ENCODE measurements at places on chromosomes 7 and 10.

- no peak for DNase-seq
Observed at GRCh38 chr7:100095704-100096103, 5.5 kb downstream of the MCM7 start.

DNA sequence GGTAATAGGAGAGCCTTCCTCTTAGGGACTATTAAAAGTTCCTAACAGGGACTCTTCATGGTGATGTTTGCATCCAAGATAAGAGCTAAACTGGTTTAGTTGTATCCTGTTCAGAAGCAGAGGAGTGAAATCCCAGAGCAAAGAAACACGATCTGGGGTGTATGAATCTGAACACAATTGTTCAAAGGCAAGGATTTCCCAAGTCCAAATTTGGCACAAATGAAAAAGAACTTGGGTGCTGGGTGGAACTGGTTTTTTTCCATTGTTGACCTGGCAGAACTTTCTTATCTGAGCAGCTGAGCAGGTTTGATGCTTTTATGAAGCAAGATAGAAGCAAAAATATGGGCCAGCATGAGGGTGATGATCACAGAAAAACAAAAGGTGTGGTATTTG lies 6.0 kb downstream of the AGFG2 start:
- DNase-seq: no peak

DNA sequence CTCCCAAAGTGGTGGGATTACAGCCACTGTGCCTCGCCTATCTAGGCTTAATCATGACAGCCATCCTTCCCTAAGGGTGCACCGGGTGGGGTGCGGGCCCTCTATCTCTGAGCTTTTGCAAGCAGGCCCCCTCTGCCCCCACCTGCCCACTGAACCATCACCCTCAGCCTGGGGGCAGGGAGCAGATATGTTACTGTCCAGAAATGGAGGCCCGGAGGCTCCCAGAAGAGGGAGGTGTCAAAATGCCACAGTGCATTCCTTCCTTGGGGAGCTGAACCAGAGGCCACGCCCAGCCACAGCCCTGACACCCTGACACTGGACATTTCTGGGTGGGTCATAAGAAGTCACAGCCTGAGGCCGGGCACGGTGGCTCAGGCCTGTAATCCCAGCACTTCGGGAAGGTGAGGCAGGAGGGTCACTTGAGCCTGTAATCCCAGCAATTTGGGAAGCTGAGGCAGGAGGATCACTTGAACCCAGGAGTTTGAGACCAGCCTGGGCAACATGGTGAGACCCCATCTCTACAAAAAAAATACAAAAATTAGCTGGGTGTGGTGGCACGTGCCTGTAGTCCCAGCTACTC lies 129.8 kb upstream of the TNRC18 start:
- DNase-seq: no peak

- DNase-seq: no peak
Observed at GRCh38 chr10:103127241-103127640, 65.8 kb downstream of the NT5C2 start.

DNA sequence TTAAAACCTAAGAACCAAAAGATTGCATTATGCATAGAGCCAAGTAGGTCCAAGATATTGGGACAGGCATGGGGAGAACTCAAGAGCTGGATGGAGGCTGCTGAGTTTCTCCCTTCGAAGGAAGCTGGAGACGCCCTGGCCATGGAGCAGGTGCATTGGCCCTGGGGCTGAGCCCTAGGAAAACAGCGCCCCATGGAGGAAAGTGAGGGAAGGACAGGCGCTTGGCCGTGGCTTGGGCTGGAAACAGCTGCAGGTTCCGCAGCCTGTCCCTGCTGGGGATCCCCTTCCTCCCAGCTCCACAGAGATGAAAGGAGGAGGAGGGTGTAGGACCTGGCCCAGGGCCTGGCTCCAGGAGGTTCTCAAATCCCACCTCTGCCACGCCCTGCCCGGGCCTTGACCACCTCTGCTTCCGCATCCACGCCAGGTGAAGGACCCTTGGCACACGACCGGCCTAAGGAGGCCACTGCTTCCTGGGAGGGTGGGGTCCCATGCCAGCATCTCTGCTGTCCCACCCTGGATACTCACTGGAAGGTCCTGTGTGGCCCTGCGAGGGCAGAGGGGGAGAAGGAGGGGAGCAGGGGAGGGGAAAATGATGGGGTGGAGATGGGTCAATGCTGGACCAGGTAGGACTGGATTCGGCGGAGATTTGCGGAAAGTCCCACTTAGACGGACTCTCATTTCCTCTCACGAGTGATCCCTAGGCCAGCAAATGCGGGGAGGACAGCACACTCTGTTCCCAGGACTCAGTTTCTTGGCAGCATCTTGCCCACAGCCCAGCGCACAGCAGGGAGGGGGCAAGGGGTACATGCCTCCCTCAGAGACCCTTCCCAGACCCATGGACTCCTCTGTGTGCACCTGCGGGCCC lies 258.6 kb upstream of the TCERG1L start:
- DNase-seq: no peak

- DNase-seq: no peak
Observed at GRCh38 chr10:116995648-116996047, 9.3 kb downstream of the SHTN1 start.

GRCh38 chr10:114397651-114398145 lies 6.6 kb downstream of the AFAP1L2 start:
- no peak for DNase-seq

GRCh38 chr7:22429386-22429785 lies 70.6 kb downstream of the STEAP1B start:
- DNase-seq: no peak

DNA sequence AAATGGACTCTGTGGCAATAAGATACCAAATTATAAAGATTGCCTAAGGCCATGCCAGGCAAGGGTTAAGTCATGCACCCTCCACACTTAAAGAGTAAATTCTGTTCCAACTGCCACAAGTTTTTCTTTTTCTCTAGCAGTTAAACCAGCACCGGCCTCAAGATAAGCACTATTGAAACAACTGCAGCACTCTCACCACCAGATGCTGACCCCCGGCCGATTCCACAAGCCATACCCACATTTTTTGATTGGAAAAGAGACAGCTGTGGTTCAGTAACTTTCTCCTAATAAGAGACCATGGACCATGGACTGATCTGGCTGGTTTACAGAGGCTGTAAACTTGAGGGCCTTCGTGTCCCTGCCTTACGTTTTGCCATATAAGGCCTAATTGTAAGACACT lies 44.9 kb downstream of the GRM8 start:
- no peak for DNase-seq

GRCh38 chr10:124974131-124974530 lies 32.2 kb downstream of the ZRANB1 start:
- no peak for DNase-seq

DNA sequence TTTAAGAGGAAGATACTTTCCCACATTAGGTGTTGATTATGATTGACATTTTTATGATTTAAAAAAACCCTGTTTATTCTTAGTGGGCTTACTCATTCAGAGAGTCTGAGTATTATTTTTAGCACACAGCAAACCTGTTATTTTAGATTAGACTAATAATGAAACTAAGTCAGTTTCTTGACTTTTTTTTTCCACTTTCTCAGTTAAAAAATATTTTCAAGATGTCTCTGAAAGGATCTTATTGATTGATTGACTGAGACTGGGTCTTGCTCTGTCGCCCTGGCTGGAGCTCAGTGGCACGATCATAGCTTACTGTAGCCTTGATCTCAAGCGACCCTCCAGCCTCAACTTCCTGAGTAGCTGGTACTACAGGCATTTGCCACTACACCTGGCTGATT lies 20.4 kb upstream of the INPP5F start:
- no peak for DNase-seq

DNA sequence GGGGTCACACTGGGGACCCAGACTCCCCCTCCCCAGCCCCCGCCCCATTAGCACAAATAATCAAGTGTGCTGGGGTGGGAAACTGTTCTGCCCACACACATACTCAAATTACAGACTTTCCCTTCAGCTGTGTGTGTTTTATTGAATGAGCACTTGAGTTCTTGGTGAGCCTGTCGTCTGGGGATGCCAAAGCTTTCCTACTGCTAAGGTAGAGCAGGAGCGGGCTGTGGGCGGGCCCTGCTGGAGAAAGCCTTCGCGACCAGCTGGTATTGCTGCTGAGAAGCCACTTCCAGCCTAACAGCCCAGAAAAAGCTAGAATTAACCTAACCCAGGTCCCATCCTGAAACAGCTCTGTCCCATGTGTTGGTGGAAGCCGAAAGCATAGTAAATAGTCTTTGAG lies 87.0 kb upstream of the KMT2E start:
- DNase-seq: no peak

DNA sequence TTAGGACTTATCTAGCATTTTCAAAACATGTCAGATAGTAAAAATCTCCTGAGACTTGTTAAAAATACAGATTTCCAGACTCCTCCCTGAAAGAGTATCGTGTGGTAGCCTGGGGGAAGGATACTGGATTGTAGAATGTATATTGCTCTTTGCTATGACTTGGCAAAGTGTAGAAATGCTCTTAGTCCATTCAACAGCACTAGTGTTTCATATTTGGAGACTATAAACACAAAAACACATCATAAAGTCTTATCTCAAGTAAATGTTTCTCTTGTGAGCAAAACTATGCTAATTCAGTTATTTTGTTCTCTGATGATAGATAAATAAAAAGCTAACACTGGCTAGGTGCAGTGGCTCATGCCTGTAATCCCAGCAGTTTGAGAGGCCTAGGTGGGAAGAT lies 137.5 kb upstream of the PRPS1L1 start:
- no peak for DNase-seq

DNA sequence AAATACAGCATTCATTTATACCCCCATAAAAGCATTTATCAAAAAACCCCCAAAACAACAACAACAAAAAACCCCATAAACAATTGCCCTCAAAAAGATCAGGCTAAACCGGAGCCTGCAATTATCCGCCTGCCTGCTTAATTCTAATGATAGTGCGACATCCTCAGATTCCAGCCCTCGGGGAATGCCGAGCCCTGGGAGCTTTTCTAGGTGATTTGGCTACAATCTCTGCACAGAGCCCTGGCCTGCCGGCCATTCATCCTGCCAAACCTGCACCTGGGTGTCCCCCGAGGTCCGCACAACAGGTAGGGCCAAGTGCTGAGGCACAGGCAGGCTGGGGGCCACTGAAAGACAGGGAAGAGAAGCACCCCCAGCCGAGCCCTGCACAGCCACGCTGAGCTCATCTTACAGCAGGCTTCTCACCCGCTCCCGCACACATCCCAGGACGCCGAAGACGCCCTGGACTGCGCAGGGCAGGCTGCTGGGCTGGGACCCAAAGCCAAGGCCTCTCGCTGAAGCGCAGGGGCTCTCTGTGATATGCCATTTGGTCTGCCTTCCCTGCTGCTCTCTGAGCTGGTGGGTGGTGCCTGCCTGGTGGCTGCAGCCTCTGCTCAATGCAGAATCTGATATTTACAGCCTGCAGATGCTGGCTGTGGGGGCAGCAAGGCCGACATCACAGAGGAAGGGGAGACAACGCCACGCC lies 57.5 kb downstream of the CAMK2B start:
- DNase-seq: peak; percentile 30

DNA sequence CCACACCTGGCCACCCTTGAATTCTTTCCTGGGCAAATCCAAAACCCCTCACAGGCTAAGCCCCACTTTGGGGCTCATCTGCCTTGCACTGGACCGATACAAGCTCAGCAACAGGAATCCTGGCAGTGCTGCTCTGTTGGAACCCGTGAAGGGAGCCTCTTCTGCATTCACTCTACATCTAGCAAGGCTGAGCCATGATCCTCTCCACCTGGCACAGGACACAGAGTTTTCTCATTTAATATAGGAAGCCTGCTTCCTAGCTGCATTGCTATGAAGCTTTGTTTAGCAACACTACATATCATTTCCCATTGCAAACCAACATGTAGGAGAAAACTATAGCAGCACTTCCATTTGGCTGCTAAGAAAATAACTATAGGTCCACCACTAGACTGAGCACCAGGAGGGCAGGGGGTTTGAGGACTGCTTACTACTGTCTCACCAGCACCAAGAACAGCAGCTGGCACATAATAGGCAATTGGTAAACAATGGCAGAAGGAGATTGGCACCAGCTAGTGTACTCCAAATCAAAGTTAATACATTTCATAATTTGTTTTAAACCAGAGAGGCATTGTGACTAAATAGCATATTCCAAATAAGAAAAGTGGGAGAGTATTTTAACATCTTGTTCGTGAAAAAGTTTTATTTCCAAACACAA lies 56.1 kb downstream of the CPVL start:
- peak; percentile 41 for DNase-seq

- DNase-seq: peak; percentile 23
Observed at GRCh38 chr7:100801833-100802568, 25.3 kb downstream of the EPHB4 start.

- no peak for DNase-seq
Observed at GRCh38 chr10:103589074-103589630, 95.6 kb downstream of the NEURL1 start.

GRCh38 chr7:158782761-158783401 lies 46.4 kb downstream of the ESYT2 start:
- no peak for DNase-seq

GRCh38 chr7:17108049-17108584 lies 190.3 kb upstream of the AHR start:
- DNase-seq: no peak

DNA sequence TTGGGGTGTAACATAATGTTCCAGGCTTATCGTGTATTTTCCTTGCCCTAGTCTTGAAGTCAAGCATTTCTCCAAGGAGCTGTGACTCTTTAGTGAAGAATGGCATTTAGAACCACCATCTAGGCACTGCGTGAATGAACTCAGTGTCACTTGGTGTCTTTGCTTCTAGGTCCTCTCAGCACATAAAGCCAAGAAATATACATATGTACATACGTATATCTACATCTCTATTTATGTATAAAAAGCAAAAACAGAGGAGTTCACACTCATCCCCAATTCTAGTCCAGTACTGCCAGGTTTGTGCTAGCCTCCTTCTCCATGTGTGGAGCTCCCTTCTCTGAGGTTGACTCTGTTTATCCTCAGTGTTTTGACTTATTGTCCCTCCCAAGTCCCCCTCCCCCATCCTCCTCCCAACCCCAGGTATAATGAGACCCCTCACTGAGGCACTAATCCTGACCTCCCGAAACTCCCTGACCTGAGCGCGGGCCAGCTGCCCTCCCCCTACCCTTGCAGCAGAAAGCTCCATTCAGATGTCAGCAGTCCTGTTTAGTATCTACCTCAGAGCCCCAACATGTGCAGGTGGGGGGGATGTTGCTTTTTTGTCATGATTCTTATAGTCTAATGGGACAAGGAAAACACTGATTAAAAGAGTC lies 61.5 kb downstream of the GDI2 start:
- DNase-seq: no peak

DNA sequence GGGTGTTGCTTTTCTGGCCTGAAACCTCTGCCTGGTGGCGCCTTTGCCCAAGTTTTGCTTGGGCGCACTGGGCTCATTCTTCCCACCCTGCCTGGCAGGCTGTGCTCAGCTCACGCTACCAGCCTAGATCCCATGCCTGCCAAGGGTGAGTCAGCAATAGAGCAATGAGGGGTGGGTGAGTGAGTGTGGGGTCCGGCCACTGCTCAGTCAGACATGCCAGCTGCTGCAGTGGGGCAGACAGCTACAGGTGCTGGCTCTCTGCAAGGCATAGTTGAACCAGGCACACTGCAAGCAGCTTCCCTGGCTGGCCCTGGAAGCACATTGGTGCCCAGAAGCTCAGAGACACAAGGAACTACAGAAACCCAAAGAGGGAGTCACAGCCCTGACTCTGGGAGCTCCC lies 680.9 kb upstream of the LRRTM3 start:
- DNase-seq: no peak

Data from DMS 273 treated with DMSO at 0.1 percent for 48 hours (cell line).